A549 treated with ZK216348 at 1 μM for 4 hours (cell line): ENCODE measurements at places on chromosomes 1 and 21. TPM values are rescaled to one million over a fixed set of nuclear protein-coding genes. Genes with fewer than 3 reads are reported as not detected.

Gene C1QTNF12
- total RNA-seq: 1.2 to 2.6 TPM (median 2.0 TPM) in 4 of 5 replicates, not detected in the other

Gene TRIM58
- not detected in 5 replicates for total RNA-seq

Gene OR10K2
- not detected in 5 replicates for total RNA-seq

Gene ANKRD65
- 0.07 to 0.23 TPM in 2 of 5 replicates, not detected in the others for total RNA-seq

Gene SLC1A7
- total RNA-seq: not detected in 5 replicates

Gene CASQ2
- not detected in 5 replicates for total RNA-seq

Gene MAP1LC3C
- total RNA-seq: 0.18 to 0.22 TPM in 2 of 5 replicates, not detected in the others

Gene CD34
- not detected in 5 replicates for total RNA-seq

Gene SLC19A2
- 7.3 to 15.2 TPM (median 12.9 TPM) in 5 replicates for total RNA-seq

Gene KRTAP12-3
- not detected in 5 replicates for total RNA-seq

Gene RPTN
- total RNA-seq: 0.07 TPM in 1 of 5 replicates, not detected in the others

Gene PKP1
- 0.04 TPM in 1 of 5 replicates, not detected in the others for total RNA-seq

Gene NEK7
- 9.7 to 21.6 TPM (median 16.2 TPM) in 5 replicates for total RNA-seq

Gene EFNA3
- total RNA-seq: 5.0 to 6.2 TPM (median 5.8 TPM) in 5 replicates

Gene MROH9
- not detected in 5 replicates for total RNA-seq

Gene GBP5
- 0.18 TPM in 1 of 5 replicates, not detected in the others for total RNA-seq

Gene RSPH1
- 0.34 to 1.3 TPM (median 0.67 TPM) in 5 replicates for total RNA-seq

Gene ESPN
- 0.17 to 0.54 TPM (median 0.40 TPM) in 4 of 5 replicates, not detected in the other for total RNA-seq

Gene FBXO2
- total RNA-seq: 6.1 to 12.5 TPM (median 9.1 TPM) in 5 replicates

Gene DPYD
- total RNA-seq: 1.2 to 2.3 TPM (median 1.6 TPM) in 5 replicates

Gene PDE9A
- 1.0 to 1.5 TPM (median 1.2 TPM) in 5 replicates for total RNA-seq
